ENCODE measurements at places on chromosomes 7 and 10. TPM values are rescaled to one million over a fixed set of nuclear protein-coding genes. Genes with fewer than 3 reads are reported as not detected.

The SND1 gene
- 273 TPM for total RNA-seq

The PNLIP gene
- not detected for total RNA-seq

DNA sequence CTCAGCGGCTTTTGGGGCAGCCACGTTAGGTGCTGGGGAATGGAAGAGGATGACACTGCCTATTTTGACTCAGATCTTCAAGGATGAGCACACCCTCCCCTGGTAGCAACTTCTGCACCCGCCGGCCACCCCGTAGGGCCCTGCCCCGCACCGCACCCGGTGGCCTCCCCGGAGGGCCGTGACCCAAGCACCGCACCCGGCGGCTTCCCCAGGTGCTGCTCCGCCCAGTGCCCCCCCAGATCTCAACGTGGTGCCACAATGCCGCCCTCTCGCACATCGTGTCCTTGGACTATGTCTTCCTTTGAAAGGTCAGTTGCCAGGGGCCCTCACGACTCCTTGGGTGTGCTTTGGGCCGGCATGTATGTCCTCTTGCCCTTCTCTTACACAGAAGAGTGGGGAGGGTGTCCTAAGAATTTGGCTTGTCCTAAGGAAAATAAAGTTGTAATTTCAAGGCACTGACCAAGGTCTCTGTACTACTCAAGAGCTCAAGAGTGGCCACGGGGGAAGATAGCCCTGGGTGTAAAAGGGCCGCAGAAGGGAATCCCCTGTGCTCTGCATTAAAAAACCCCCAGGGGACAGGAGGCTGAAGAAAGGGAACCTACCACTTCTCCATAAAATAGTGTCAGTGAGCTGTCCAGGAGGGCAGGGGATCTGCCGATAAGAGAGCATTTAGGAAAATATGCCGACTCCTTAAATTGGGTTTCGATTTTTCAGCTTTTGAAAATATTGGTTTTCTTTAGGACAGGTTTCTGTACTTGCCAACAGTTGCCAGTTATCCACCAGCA, 1.6 kb upstream of the LANCL2 start:
- peaks cover 13% of the 10 kb centered on the region for H3K36me3 ChIP-seq
- no peak overlapping the region for H3K27ac ChIP-seq
- H3K4me3 ChIP-seq: no peak overlapping the region

DNA sequence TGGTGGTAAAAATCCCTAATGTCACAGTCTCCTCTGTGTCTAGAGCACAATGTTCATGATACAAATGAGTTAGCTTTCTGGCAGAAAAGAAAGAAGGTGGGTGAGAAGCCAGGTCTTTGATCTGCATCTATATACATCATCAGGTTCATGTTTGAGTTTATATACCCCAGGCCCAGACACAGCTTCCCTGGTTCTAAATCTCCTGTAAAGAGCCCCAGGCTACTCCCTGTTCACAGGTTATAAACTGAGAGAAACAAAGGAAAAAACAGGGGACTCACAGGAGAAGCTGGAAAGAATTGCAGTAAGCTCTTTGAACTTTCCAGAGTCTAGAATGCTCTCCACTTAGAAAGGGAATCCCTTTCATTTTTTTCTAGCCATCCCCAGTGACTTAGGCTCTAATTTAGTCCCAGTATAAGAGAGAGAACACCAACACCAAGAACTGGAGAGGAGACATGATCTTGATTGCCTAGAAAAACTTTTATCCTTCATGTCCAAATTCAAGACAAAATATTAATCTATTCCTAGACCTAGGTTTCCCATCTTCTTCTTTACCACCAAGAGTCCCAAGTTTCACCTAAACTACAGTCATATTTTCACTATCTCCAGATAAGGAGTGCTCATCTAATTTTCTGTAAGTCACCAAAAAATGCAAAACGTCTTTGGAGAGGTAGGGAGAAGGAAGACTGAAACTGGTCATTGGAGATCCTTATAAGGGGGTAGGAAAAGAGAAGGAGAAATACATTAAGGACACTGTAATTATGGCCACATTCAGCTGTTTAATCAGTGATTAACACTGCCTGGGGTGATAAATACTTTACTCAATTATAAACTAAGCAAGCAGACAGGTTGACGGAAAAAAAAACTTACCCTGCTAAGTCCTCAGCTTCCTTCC, 469 bp downstream of the MSS51 start:
- no peak overlapping the region for H3K27ac ChIP-seq
- H3K27me3 ChIP-seq: no peaks in the 10 kb centered on the region
- no peaks in the 10 kb centered on the region for H3K36me3 ChIP-seq
- H3K4me1 ChIP-seq: no peaks in the 10 kb centered on the region
- no peak for DNase-seq

GRCh38 chr10:72038458-72039001, 49.8 kb downstream of the SPOCK2 start:
- DNase-seq: no peak
- H3K36me3 ChIP-seq: no peaks in the 10 kb centered on the region
- peaks cover 22% of the 10 kb centered on the region for H3K4me1 ChIP-seq
- H3K4me3 ChIP-seq: no peak overlapping the region
- no peaks in the 10 kb centered on the region for H3K27me3 ChIP-seq
- H3K27ac ChIP-seq: no peak overlapping the region

- H3K4me1 ChIP-seq: no peaks in the 10 kb centered on the region
- peaks cover 58% of the 10 kb centered on the region for H3K27me3 ChIP-seq
- H3K36me3 ChIP-seq: no peaks in the 10 kb centered on the region
- H3K27ac ChIP-seq: no peak overlapping the region
- DNase-seq: peak; percentile 13
- H3K4me3 ChIP-seq: no peak overlapping the region
These were observed 89.7 kb upstream of the GHITM start for GRCh38 chr10:84049645-84050011.

DNA sequence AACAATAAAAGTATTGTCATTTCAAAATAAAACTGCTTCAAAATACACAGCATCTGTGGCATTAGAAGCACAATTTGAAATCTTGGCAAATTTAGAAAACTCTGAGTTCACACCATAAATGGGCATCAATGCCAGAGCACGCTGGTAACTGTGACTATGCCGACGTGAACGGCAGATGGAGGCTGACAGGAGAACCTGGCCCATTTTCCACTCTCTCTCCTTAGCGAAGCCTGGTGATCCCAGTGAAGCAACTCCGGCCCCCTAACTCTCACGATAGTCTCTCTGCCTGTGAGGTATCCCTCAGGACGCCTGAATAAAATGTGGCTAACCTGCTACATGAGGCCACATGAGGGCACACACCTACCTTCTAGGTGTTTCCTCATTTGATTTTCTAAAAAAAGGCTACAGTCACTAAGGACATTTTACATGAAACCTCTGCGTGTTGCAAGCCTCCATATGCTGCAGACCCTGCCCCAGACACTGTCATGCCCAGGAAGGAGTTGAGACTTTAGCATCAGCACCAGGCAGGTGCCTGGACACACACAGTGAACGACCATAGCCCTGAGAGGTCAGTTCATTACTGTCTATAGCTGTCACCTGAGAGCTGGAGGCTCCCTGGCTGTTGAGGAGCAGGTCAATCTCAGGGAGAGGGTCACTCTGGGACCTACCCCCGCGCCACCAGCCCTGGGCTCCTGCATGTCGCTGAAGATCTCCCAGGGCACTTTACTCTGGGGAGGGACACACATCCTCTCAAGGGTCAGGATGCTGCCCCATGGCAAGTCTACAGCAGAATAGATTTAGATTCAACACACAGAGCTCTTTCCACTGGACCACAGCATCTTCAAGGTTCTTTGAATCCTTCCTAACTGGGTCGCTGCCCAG, 62.9 kb upstream of the CAMK2B start:
- no peak for DNase-seq
- no peak overlapping the region for H3K27ac ChIP-seq
- H3K27me3 ChIP-seq: no peaks in the 10 kb centered on the region
- peaks cover 15% of the 10 kb centered on the region for H3K36me3 ChIP-seq

- peaks cover 59% of the 10 kb centered on the region for H3K4me1 ChIP-seq
- no peak for DNase-seq
- peak overlapping the region; percentile 93 for H3K27ac ChIP-seq
- no peaks in the 10 kb centered on the region for H3K36me3 ChIP-seq
- H3K4me3 ChIP-seq: peak overlapping the region; percentile 43
These were observed 16.7 kb downstream of the TRIM56 start for GRCh38 chr7:101102026-101102425.

DNA sequence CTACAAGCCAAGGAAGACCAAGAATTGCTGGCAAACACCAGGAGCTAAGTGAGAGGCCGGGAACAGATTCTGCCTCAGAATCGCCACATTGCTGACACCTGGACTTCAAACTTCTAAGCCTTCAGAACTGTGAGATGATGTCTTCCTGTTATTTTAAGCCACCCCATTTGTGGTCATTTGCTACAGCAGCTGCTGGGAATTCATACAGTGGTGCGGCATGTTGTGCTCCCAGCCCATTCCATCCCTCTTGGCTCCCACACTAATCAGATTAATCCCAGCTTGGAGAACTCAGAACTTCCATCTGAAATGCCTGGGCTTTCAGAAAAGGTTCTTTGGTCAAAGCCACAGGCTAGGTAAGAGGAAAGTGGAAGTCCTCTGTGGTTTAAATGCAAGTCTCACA, 24.9 kb downstream of the TCAF1 start:
- DNase-seq: no peak
- no peak overlapping the region for H3K4me3 ChIP-seq
- H3K4me1 ChIP-seq: peaks cover 1% of the 10 kb centered on the region
- H3K36me3 ChIP-seq: no peaks in the 10 kb centered on the region

Data from PC-9 (cell line).